ENCODE measurements at places on chromosomes 4 and X.

DNA sequence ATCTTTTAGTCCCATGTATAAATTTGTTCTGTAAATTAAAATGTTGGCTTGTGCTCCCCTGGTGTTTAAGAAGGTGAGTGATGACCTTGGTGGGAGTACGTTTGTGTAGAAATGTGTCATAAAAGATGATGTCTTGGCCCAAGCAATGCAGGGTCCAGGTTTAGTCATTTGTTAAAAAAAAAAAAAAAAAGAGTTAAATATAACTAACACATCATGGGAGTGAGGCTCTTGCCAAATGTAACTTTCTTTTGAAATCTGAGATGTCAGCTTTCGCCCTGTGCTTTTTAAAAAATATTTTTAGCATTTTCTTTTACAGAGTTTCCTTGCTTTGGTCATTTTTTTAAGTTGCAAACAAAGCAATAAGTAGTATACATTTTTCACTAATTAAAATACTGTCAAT lies 135.6 kb downstream of the FBXO8 start:
- no peak overlapping the region for H3K4me3 ChIP-seq
- peaks cover 6% of the 10 kb centered on the region for H3K4me1 ChIP-seq
- no peaks in the 10 kb centered on the region for H3K36me3 ChIP-seq
- no peaks in the 10 kb centered on the region for H3K27me3 ChIP-seq
- DNase-seq = no peak
- H3K27ac ChIP-seq = no peak overlapping the region

- H3K27ac ChIP-seq = no peak overlapping the region
- peaks cover 10% of the 10 kb centered on the region for H3K4me1 ChIP-seq
- no peaks in the 10 kb centered on the region for H3K36me3 ChIP-seq
- DNase-seq = no peak
Observed at GRCh38 chr4:176290520-176290919, 21.5 kb upstream of the ASB5 start.

GRCh38 chr4:174133551-174133950 lies 149.9 kb downstream of the FBXO8 start:
- no peaks in the 10 kb centered on the region for H3K4me1 ChIP-seq
- no peak overlapping the region for H3K4me3 ChIP-seq
- no peaks in the 10 kb centered on the region for H3K36me3 ChIP-seq
- H3K27me3 ChIP-seq = no peaks in the 10 kb centered on the region
- no peak for DNase-seq

GRCh38 chr4:156962528-156962974 lies 9.0 kb downstream of the PDGFC start:
- H3K4me1 ChIP-seq = peaks cover 42% of the 10 kb centered on the region
- H3K4me3 ChIP-seq = no peak overlapping the region
- DNase-seq = no peak
- H3K27me3 ChIP-seq = peaks cover 3% of the 10 kb centered on the region
- H3K27ac ChIP-seq = no peak overlapping the region

- H3K4me3 ChIP-seq = no peak overlapping the region
- no peak overlapping the region for H3K27ac ChIP-seq
- DNase-seq = no peak
- H3K36me3 ChIP-seq = no peaks in the 10 kb centered on the region
Observed at GRCh38 chr4:109278594-109279031, 23.8 kb downstream of the COL25A1 start.

GRCh38 chrX:121365572-121366161 lies 318.3 kb downstream of the GLUD2 start:
- no peaks in the 10 kb centered on the region for H3K27me3 ChIP-seq
- no peak overlapping the region for H3K27ac ChIP-seq
- no peaks in the 10 kb centered on the region for H3K4me1 ChIP-seq
- no peak for DNase-seq
- no peaks in the 10 kb centered on the region for H3K36me3 ChIP-seq

DNA sequence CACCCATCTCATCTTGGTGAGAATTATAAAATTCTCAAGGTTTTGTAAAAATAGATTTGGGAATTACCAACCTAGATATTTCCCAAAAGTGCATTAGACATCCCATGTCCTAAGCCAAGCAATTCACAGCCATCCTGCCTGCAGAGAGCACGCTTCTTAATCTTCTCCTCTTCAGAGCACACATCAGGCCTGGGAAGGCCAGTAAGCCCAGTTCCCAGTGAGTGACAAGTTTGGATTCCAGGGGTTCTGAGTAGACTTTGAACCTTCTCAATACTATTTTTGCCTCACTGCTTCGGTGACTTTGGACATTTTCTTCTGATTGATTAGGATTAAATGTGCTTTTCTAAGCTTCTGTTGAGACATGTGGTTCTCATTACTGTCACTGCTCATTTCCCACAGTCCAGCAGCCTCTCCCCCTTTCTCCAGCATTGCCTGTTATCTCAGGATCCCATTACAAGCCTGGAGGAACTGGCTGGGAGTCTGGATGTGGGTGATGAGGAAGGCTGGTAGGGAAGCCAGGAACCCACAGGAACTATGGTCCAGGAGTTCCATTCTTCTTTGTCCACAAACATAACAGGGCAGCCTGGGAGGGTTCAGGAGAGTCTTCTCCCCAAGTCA lies 56.4 kb upstream of the TMEM150C start:
- no peak for DNase-seq
- peaks cover 19% of the 10 kb centered on the region for H3K4me1 ChIP-seq
- no peaks in the 10 kb centered on the region for H3K36me3 ChIP-seq
- H3K4me3 ChIP-seq = no peak overlapping the region
- no peak overlapping the region for H3K27ac ChIP-seq

DNA sequence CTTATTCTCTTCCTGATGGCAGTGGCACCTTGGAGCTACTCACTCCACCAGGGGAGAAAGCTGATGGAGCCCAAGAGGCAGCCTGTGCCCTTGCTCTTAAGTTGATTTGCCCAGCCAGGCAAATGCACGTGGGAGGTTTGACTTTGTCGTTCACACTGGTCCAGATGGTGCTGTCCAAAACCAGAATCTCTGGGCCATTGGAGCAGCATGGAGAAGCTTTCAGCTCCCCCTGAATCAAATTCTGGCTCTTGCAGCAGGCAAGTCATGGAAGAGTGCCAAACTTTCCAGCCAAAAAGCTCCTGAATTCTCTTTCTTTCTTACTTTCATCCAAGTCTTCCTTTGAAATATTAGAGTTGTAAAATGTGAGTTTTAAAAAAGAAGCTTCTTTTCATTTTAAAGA lies 970.4 kb downstream of the RPA4 start:
- H3K4me3 ChIP-seq = no peak overlapping the region
- no peaks in the 10 kb centered on the region for H3K4me1 ChIP-seq
- no peak for DNase-seq
- H3K27me3 ChIP-seq = no peaks in the 10 kb centered on the region

GRCh38 chr4:96912716-96913115 lies 1072.8 kb downstream of the PDHA2 start:
- no peak overlapping the region for H3K4me3 ChIP-seq
- H3K27ac ChIP-seq = no peak overlapping the region

GRCh38 chr4:48902266-48902665 lies 4.3 kb downstream of the OCIAD2 start:
- H3K4me3 ChIP-seq = no peak overlapping the region
- H3K27ac ChIP-seq = no peak overlapping the region
- H3K4me1 ChIP-seq = peaks cover 19% of the 10 kb centered on the region
- peaks cover 24% of the 10 kb centered on the region for H3K36me3 ChIP-seq

DNA sequence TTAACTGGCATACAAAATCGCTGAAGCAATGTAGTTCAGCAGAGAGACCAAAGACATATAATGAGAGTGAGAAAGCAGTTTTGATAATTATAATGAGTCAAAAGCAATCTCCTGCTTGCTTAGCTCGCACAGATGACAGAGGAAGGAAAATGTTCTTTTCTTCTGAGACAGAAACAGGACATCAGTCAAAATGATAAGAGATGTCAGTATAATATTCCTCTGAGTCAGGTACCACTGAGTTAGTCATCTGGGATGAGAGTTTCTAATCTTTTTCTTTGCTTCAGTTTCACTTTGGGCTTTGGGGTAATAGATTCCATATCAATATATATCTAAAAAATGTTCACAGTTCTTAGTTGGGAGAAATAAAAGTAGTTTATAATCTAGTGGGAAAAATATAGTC lies 387.2 kb downstream of the PCDH7 start:
- H3K4me1 ChIP-seq = no peaks in the 10 kb centered on the region
- no peaks in the 10 kb centered on the region for H3K27me3 ChIP-seq

DNA sequence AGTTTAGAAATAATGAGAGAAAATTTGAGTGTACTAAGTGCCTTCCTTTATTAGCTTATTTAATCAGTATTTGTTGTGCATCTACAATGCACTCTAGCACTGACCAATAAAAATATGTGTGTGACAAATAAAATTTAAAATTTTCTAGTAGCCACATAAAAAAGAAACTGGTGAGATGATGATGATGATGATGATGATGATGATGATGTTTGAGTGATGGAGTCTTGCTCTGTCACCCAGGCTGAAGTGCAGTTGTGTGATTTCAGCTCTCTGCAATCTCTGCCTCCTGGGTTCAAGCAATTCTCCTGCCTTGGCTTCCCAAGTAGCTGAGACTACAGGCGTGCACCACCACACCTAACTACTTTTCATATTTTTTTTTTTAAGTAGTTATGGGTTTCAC lies 110.2 kb downstream of the RNF150 start:
- H3K27me3 ChIP-seq = no peaks in the 10 kb centered on the region
- DNase-seq = no peak
- H3K4me1 ChIP-seq = peaks cover 5% of the 10 kb centered on the region
- no peak overlapping the region for H3K4me3 ChIP-seq

DNA sequence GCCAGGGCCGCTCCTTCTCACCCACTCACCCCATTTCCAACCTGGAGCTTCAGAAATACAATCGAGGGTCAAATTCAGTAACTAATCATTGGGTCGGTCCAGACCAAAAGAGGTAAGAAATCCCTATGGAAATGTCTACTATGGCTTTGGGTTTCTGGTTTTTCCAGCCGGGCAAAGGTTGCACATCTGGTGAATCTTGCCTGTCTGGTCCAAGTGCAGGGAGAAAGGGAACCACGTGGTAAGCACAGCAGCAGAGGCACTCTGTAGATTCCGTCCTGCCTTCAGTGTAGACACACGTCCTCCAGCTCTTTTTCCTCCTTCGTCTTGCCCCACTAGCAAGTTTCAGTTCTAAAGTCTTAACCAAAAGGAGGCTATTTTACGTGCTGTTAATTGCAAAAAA lies 218.0 kb upstream of the JADE1 start:
- H3K36me3 ChIP-seq = peaks cover 20% of the 10 kb centered on the region
- peaks cover 4% of the 10 kb centered on the region for H3K27me3 ChIP-seq
- H3K4me3 ChIP-seq = no peak overlapping the region
- DNase-seq = no peak
- H3K27ac ChIP-seq = no peak overlapping the region
- H3K4me1 ChIP-seq = peaks cover 12% of the 10 kb centered on the region

DNA sequence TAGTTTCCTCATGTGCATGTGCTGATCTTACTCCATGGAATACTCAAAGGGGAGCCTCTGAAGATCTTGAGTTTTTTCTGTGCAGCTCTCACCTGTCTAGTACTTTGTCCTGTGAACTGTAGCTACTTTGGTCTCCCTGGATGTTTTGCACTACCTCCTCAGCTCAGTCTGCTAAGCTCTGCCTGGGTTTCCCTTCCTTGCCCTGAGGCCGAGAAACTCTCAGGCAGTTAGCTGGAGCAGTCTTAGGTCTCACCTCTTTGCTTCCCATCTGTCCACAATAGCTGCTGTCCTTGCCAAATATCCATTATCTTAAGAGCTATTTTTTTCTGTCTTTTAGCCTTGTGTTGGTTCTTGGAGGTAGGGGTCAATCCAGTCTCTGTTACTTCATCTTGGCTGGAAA lies 11.6 kb downstream of the THAP6 start:
- peaks cover 19% of the 10 kb centered on the region for H3K36me3 ChIP-seq
- H3K4me1 ChIP-seq = no peaks in the 10 kb centered on the region

DNA sequence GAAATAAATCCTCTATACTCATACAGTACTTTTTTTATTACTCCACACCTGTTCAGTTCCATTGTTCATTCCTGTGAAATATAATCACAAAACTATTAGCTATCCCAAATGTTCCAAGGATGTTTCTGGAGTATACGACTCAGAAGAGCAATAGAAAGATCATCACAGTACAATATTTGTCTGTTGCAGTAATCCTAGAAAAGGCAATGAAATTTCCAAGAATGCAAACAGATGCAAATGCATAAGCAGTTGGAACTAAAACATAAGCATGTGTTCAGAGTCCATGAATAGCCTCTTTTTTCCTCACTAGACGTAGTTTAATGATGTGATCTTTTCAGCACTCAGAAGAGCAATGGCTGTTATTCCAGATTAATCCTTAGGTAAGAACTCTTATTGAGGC lies 55.2 kb downstream of the RTL3 start:
- H3K36me3 ChIP-seq = no peaks in the 10 kb centered on the region
- H3K4me1 ChIP-seq = no peaks in the 10 kb centered on the region
- no peak overlapping the region for H3K4me3 ChIP-seq
- H3K27me3 ChIP-seq = no peaks in the 10 kb centered on the region

- H3K4me1 ChIP-seq = peaks cover 11% of the 10 kb centered on the region
- no peak overlapping the region for H3K4me3 ChIP-seq
- peaks cover 8% of the 10 kb centered on the region for H3K27me3 ChIP-seq
- H3K36me3 ChIP-seq = no peaks in the 10 kb centered on the region
- no peak for DNase-seq
- H3K27ac ChIP-seq = no peak overlapping the region
Observed at GRCh38 chr4:168475745-168476144, 4.5 kb downstream of the DDX60L start.

- no peak for DNase-seq
- H3K27me3 ChIP-seq = no peaks in the 10 kb centered on the region
- H3K36me3 ChIP-seq = no peaks in the 10 kb centered on the region
- H3K27ac ChIP-seq = no peak overlapping the region
Observed at GRCh38 chr4:124484008-124484407, 228.5 kb downstream of the ANKRD50 start.

DNA sequence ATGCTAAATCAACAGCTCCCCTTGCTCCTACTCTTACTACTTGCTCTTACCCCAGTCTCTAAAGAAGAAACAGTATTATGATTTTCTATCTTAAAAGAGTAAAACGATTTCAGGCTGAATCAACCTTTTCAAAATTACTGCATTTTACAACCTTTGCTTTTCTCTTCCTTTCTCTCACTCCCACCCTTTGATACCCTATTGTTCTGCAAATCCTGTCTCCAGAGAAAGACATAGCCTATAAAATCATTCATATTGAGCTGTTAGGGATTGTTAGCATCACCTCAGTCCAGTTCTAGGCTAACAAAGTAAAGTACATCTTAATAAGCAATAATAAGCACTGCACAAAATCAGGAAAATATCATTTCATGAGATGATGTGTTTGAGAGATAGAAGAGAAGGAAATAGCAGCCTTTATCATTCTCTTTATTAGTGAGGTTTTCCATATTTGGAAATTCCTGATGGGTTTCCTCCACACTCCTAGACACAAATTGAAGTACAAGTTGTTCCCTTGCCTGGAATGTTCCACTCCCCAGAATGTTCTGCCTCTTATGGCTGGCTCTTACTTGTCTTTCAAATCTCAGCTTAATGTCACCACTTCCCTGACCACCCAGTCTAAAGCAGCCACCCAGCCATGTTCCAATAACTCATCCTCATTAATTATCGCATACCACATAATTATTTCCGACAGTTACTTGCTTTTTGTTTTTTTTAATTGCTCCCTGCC lies 219.7 kb downstream of the PALLD start:
- DNase-seq = no peak
- no peak overlapping the region for H3K27ac ChIP-seq
- no peaks in the 10 kb centered on the region for H3K4me1 ChIP-seq
- H3K36me3 ChIP-seq = no peaks in the 10 kb centered on the region

GRCh38 chr4:78818530-78819079 lies 42.5 kb downstream of the BMP2K start:
- H3K4me3 ChIP-seq = peak overlapping the region; percentile 56
- peaks cover 5% of the 10 kb centered on the region for H3K27me3 ChIP-seq
- H3K4me1 ChIP-seq = peaks cover 48% of the 10 kb centered on the region
- H3K27ac ChIP-seq = peak overlapping the region; percentile 68
- peaks cover 14% of the 10 kb centered on the region for H3K36me3 ChIP-seq
